Neural crest cell (in vitro differentiated cells): ENCODE measurements at places on chromosomes 7 and 10. TPM values are rescaled to one million over a fixed set of nuclear protein-coding genes. Genes with fewer than 3 reads are reported as not detected.

SLC29A4 gene
- 32.5 and 40.0 TPM in 2 replicates for total RNA-seq

GRCh38 chr7:29839921-29840320, 33.6 kb downstream of the WIPF3 start:
- H3K27me3 ChIP-seq, result peaks cover 3% of the 10 kb centered on the region
- DNase-seq, result no peak
- peaks cover 21% of the 10 kb centered on the region for H3K4me1 ChIP-seq
- no peak overlapping the region for H3K27ac ChIP-seq
- no peaks in the 10 kb centered on the region for H3K36me3 ChIP-seq

DNA sequence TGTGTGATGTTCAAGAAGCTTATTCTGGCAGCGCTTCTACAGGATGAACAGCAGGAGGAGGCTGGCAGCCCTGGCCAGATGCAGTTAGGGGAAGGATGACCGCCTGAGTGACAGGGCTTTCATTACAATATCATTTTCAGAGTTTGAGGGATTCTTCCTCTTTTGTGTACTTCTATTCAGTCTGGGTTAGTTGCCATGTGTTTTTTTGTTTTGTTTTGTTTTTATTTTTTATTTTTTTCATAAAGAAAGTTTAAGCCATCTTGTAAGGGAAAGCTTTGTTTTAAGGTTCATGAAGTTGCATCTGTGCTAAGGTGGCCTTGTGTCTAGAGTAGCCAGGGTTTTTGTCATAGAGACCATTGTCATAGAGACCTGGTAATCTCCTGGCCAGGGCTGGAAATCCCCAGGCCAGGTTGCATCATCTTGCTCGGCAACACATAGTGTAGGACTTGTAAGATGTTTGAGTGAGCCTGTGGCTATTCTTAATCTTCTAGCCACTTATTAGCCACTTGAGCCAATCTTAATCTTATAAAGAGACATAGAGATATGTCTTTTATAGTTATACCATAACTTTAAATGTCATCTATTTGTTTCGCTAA, 230.5 kb upstream of the TMEM229A start:
- peaks cover 7% of the 10 kb centered on the region for H3K4me1 ChIP-seq
- DNase-seq, result no peak
- H3K36me3 ChIP-seq, result no peaks in the 10 kb centered on the region
- no peaks in the 10 kb centered on the region for H3K27me3 ChIP-seq

SLC26A4 gene
- total RNA-seq, result 0.12 and 0.52 TPM in 2 replicates

GRCh38 chr7:47336472-47337425, 245.2 kb downstream of the TNS3 start:
- H3K27me3 ChIP-seq, result no peaks in the 10 kb centered on the region
- no peak for DNase-seq
- H3K27ac ChIP-seq, result no peak overlapping the region
- H3K36me3 ChIP-seq, result peaks cover 8% of the 10 kb centered on the region
- no peak overlapping the region for H3K4me3 ChIP-seq

PTPN20 gene
- total RNA-seq, result not detected in 2 replicates

SSMEM1 gene
- not detected in 2 replicates for total RNA-seq

DNA sequence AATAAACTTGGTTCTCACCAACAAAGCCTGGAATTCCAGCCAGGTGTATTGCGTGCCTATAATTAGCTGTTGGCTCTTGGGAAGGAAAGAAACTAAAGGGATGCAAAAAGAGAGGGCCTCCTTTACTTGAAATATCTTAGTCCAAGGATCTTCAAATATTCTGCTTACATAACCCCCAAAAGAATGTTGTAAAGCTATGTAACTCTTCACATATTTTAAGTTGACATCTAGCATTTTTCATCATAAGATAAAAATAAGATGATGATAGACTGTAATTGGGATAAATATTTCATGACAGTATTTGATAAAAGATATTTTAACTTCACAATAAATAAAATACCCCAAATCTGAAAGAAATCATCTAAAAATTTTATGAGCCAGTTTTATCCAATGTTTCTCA, 52.5 kb upstream of the SEPTIN7 start:
- no peak overlapping the region for H3K27ac ChIP-seq
- H3K4me3 ChIP-seq, result no peak overlapping the region
- DNase-seq, result no peak
- peaks cover 7% of the 10 kb centered on the region for H3K4me1 ChIP-seq
- H3K27me3 ChIP-seq, result no peaks in the 10 kb centered on the region

GRCh38 chr10:35751347-35751746, 109.3 kb upstream of the FZD8 start:
- peak overlapping the region; percentile 59 for H3K27ac ChIP-seq
- H3K4me1 ChIP-seq, result peaks cover 16% of the 10 kb centered on the region
- no peak for DNase-seq
- no peaks in the 10 kb centered on the region for H3K27me3 ChIP-seq
- H3K4me3 ChIP-seq, result no peak overlapping the region

DNA sequence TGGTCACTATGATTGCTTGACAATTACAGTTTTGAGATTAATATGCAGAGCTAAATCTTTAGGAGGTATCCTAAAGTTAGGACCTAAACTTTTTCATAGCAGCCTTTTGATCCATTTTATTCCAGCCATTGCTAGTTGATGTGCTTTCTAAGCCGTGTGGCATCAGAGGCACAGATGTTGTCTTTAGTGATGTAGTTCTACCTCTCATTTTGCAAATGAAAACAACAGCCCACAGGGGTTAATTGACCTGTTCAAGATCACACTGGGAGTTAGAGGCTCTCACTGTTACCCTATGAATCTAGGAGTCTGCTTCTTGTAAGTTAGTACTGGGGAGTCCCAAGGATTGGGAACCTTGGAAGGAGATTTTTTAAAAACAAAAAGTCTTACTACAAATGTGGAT, 10.6 kb downstream of the AUTS2 start:
- DNase-seq, result no peak
- peaks cover 14% of the 10 kb centered on the region for H3K27me3 ChIP-seq
- no peak overlapping the region for H3K27ac ChIP-seq
- H3K4me1 ChIP-seq, result peaks cover 23% of the 10 kb centered on the region

DNA sequence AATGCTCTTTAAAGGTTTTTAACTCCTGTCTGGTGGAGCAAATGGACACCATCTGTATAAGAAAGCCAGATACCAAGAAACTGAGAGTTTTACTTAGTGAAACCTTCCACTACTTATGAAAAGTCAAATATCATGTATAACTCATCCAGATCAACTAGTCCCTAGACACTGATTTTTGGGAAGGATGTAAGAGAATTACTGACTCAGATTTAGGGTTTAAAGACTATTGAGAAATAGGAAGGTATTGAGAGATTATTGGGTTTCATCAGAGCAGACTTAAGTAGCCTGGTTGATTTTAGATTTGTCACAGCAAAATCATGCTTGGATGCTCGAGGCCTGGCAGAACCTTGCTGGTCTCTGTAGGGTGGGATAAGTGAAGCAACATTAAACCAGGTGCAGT, 3.1 kb downstream of the CSTF2T start:
- peaks cover 44% of the 10 kb centered on the region for H3K4me1 ChIP-seq
- DNase-seq, result no peak
- no peaks in the 10 kb centered on the region for H3K27me3 ChIP-seq
- H3K27ac ChIP-seq, result no peak overlapping the region
- peaks cover 15% of the 10 kb centered on the region for H3K36me3 ChIP-seq

- H3K4me3 ChIP-seq, result peak within 1 kb of the TSS; percentile 85
- H3K4me1 ChIP-seq, result no peaks in the 10 kb centered on the region
- no peak within 1 kb of the TSS for H3K27ac ChIP-seq
- no peaks in the 10 kb centered on the region for H3K36me3 ChIP-seq
Observed at GRCh38 chr7:954330-955238, at the start of gene ADAP1. Gene ADAP1 (minus strand): TSS chr7:954680. CDS start chr7:954477, 203 bp downstream.

GRCh38 chr7:158863611-158864506, 7.5 kb downstream of the DYNC2I1 start:
- H3K4me1 ChIP-seq, result peaks cover 56% of the 10 kb centered on the region
- peak overlapping the region; percentile 81 for H3K4me3 ChIP-seq
- no peak overlapping the region for H3K27ac ChIP-seq
- DNase-seq, result no peak

DNA sequence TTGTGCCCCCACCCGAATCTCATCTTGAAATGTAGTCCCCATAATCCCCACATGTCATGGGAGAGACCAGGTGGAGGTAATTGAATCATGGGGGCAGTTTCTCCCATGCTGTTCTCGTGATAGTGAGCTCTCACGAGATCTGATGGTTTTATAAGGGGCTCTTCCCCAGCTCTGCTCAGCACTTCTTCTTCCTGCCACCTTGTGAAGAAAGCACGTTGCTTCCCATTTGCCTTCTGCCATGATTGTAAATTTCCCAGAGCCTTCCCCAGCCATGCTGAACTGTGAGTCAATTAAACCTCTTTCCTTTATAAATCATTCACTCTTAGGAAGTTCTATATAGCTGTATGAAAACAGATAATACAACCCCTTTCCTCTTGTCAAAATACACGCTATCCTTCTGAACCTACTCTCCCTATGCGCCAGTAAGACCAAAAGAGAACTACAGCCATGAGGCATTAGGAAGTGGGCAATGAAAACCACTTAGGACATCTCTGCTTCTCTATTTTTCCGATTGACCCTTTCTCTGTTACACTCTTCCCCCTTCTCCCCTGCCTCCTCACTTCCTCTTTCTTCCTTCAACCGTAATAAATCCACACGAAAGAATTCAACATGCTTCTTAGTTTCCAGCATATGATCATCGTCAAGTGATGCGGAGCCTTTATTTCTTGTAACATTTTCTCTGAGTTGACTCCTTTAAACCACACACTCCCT, 101.2 kb upstream of the WDR11 start:
- no peaks in the 10 kb centered on the region for H3K36me3 ChIP-seq
- DNase-seq, result no peak
- peaks cover 6% of the 10 kb centered on the region for H3K4me1 ChIP-seq

FAM25G gene
- total RNA-seq, result not detected in 2 replicates

DNA sequence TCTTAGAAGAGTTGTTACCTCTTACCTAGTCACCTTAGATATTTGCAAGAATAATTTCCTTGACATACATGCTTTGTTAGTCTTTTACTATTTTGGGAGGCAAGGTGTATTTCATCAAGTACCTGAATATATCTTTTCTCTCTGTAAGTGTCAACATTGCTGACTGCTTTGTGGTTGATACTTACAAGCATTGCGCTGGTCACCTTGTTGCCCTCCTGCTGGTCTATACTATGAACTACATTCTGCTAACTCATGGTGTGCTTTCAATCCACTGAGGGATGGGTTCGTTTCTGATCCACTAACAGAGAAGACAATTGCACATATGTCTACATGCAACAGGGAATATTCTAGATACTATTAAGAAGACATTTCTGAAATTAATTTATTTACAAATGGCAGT, 837.8 kb upstream of the COBL start:
- no peaks in the 10 kb centered on the region for H3K4me1 ChIP-seq
- H3K27ac ChIP-seq, result no peak overlapping the region

CALHM1 gene
- total RNA-seq, result not detected in 2 replicates

- DNase-seq, result no peak
- H3K4me1 ChIP-seq, result no peaks in the 10 kb centered on the region
- H3K27me3 ChIP-seq, result no peaks in the 10 kb centered on the region
- H3K36me3 ChIP-seq, result peaks cover 21% of the 10 kb centered on the region
- H3K4me3 ChIP-seq, result no peak overlapping the region
Observed at GRCh38 chr7:63044721-63045120, 953.9 kb upstream of the ZNF722 start.

DNA sequence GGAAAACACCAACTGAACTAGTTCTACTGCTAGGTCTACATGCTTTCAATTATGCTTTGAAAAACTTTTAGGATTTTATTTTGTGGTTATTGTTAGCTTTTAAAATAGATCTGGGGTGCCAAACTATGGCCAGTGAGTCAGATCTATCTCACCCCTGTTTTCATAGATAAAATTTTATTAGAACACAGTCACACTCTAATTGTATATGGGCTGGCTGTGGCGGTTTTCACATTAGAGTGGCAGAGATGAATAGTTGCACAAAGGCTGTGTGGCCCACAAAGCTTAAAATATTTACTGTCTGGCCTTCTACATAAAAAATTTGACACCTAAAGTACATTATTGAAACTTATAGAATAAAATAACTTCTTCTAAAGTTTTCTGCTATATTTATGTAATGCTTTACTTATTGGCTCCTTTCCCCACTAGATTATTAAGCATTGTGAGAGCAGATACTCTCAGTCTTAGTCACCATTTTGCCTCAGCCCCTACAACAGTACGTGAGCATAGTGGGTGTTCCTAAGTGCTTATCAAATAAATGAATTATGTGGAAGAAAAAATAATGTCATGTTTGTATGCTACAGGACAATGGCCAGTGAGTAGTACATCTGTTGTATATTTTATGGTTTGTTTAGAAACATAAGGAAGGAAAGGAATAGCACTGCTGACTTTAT, 5.4 kb upstream of the SUV39H2 start:
- no peak overlapping the region for H3K27ac ChIP-seq
- no peak for DNase-seq
- peaks cover 15% of the 10 kb centered on the region for H3K4me1 ChIP-seq
- H3K36me3 ChIP-seq, result peaks cover 3% of the 10 kb centered on the region

DNA sequence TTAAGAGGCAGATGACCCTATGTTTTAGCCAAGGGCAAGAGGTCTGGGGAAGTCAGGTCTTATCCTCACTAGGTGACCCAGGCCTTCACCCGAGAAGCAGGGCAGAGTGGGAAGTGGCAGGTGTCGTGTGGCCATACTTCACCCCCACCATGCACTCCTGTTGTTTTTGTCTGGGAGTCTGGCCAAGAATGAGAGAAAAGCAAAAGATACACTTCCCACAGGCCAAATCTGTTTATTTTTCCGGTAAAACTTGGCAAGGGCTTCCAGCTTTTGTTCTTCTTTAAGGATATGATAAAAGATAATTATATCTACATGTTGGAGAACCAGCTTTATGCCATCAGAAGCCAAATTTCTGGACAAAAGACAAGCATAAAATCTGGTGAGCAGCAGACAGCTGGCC, 137.4 kb upstream of the CDC14C start:
- H3K4me1 ChIP-seq, result no peaks in the 10 kb centered on the region
- no peaks in the 10 kb centered on the region for H3K36me3 ChIP-seq
- no peaks in the 10 kb centered on the region for H3K27me3 ChIP-seq
- DNase-seq, result no peak

- no peak for DNase-seq
- no peak overlapping the region for H3K27ac ChIP-seq
- peaks cover 3% of the 10 kb centered on the region for H3K4me1 ChIP-seq
- no peak overlapping the region for H3K4me3 ChIP-seq
- H3K36me3 ChIP-seq, result no peaks in the 10 kb centered on the region
- peaks cover 4% of the 10 kb centered on the region for H3K27me3 ChIP-seq
Observed at GRCh38 chr7:152000191-152000590, 25.3 kb upstream of the GALNT11 start.

GRCh38 chr7:142733271-142733670, 16.0 kb upstream of the PRSS1 start:
- no peaks in the 10 kb centered on the region for H3K36me3 ChIP-seq
- no peak overlapping the region for H3K4me3 ChIP-seq
- H3K27ac ChIP-seq, result no peak overlapping the region
- H3K27me3 ChIP-seq, result peaks cover 14% of the 10 kb centered on the region

SLC26A3 gene
- not detected in 2 replicates for total RNA-seq
